Stimulated activated CD4-positive, alpha-beta T cell treated with anti-CD3 and anti-CD28 coated beads, Interleukin-4, amount 100 ng/mL, for 48 hours (primary cell): ENCODE measurements at places on chromosomes 1 and 21.

GRCh38 chr1:108585313-108585712, 25.4 kb downstream of the EEIG2 start:
- no peak for DNase-seq

DNA sequence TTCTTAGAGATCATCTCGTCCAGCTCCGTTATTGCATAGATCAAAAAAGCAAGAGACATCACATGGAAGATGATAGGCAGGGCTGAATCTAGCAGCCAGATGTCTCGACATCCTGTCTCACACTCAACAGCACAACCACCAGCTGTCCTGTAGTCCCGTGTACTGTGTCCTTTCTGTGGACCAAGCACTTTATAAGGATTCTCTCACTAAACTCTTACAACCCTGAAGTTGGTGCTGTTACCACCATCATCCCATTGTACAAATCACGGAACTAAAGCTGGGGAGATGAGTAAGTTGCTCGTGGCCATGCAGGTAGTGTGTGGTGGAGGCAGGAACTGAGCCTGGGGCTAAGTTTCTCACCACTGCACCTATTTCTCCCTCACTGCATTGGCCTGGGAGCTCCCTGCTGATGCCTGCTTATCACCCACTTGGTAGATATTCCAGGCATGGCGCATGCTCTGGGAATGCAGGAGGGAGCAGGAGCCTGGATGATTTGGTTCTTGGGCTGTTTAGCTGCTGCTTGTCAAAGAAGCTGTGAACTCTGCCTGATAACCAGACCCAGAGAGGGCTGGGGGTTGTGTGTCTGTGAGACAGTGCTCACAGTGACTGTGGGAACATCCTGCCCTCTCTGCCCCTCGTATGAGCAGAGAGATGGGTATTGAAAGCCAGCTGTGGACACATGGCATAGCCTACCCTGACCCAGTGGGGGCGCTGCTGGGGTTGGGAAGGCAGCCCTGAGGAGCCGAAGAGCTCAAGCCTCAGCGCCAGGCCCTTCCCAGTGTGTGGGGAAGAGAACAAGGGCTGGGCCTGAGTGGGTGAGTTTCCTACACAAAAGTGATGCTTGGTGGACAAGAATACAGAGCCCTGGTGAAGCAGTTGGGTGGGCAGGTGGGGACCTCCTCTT, 13.6 kb downstream of the PPFIA4 start:
- no peak for DNase-seq

- DNase-seq, result no peak
These were observed 9.2 kb upstream of the XCL2 start for GRCh38 chr1:168552961-168553360.

DNA sequence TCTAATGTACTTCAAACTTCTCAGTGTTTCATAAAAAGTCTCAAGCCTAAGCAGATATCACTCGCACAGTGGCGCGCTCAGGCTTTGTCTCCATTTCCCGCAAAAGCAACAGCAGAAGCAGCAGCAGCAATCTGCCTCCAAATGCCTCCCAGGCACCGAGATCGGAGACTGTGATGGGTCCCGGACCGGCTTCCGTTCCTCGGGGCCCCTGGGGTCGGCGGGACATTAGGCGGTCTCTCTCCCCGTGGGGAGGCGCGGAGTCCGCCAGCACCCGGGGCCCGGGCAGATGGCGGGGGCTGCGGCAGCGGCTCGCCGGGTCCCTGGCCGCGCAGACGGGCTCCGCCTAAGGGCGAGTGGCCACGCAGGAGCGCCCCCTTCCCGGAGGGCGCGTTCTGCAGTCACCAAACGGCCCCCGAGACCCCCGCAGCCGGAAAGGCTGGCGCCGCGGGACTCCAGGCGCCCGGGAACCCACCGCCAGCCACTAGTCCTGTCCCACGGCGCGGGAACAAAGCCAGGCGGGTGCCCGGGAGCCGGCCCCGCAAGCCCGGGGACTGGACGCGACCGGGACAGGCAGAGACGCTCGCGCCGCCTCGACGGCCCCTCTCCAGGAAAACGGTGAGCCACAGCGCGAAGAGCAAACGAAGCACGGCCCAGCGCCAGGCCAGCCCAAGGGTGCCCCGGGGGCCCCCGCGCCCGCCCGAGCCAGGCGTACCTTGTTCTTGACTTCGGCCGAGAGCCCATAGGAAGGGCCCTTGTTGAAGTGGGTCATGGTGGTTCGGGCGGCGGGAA, 590 bp downstream of the CNN3 start:
- peak; percentile 8 for DNase-seq

DNA sequence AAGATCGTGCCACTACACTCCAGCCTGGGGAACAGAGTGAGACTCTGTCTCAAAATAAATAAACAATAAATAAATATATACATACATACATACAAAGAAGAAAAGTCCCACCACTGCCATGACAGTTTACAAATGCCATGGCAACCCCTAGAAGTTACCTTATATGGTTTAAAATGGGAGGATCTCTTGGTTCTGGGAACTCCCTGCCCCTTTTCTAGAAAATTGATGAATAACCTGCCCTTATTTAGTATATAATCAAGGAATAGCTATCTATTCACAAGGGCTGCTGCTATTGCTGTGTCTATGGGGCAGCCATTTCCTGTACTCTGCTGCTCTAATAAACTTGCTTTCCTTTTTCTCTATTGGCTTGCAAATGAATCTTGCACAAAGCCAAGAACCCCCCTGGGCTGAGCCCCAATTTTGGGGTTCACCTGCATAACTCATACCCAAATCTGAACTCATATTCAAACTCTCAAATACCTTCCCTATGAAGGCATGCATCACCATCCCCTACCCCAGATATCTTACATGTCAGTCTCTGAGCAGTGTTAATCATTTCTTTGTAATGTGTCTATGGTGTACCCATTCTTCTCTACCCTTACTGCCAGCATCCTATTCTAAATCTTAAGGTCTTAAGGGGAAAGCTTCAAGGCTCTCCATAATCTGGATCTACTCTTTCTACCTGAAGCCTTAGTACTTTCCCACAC, 9.0 kb downstream of the GON4L start:
- no peak for DNase-seq

DNA sequence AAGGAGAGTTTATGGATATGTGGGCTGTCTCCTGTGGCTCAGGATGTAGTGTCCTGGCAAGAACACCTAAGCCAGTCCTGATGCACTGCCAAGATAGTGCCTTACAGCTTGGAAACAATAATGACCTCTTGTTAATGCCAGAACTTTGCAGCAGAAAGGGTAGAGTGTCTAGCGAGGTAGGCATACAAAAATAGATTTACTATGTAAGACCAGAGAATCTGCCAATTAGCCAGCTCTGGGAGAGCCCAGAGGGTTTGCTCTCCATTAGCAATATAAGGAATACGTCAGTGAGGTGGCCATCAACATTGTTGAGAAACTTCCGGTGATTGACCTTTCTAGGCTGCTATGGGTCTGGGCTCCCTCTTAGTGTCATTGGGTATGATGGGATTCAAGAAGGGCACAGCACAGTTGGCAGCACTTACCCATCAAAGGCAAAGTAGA, 178.5 kb upstream of the GALNT2 start:
- DNase-seq, result no peak

- no peak for DNase-seq
These were observed 1.2 kb downstream of the ETV3 start for GRCh38 chr1:157137046-157137407.

- DNase-seq, result no peak
These were observed 45.1 kb downstream of the SCCPDH start for GRCh38 chr1:246769306-246769705.

GRCh38 chr1:48048064-48048463, 50.9 kb upstream of the TRABD2B start:
- DNase-seq, result no peak

DNA sequence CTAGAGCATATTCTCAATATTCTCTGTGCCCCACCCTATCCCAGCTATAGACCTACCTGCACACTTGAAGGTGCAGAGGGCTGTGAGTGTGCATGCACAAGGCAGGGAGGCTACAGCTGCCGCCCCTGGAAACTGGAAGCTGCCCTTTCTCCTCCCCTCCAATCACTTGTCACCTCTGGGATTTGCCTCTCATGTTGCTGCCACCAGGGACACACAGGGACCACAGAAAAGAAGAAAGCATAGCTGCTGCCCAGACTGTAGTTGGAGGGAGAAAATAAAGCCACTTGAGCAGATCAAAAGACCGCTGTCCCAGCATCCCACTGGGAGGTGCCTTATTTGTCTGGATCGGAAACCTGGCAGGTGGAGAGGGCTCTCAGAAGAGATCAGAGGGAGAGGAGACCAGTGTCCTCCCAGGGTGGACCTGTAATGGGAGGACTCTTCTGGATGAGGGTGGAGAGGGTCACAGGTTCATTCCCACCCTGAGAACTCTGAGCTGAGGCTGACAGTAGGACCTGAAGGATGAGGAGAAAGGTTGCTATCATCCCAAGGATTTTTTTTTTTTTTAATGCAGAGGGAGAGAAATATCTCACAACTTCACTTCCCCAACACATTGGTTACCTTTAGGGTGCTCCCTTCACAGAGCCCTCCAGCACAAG, 7.6 kb upstream of the INPP5B start:
- no peak for DNase-seq

DNA sequence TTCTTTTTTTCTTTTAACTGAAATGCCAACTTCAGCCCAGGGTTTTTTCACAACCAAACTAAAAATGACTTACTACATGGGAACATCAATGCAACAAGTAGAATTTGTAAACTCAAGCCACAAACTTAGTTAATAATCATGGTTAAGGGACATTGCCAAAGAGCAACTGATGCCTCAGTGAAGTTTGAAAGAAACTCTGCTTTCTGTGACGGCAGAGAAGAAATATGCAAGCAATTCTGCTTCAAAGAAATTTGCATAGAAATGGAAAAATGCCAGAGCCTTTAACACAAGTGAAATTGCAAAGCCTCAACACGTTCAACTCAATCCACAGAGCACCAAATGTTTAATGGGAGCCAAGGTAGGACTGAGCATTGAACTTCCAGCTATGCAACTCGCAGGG, 5.0 kb upstream of the CHD5 start:
- DNase-seq, result no peak

- DNase-seq, result no peak
These were observed 19.9 kb upstream of the KCNE2 start for GRCh38 chr21:34343838-34344381.

- no peak for DNase-seq
These were observed 21.6 kb upstream of the DPYD start for GRCh38 chr1:97942161-97943123.

- DNase-seq, result no peak
These were observed 84.0 kb downstream of the PHTF1 start for GRCh38 chr1:113675302-113675701.

DNA sequence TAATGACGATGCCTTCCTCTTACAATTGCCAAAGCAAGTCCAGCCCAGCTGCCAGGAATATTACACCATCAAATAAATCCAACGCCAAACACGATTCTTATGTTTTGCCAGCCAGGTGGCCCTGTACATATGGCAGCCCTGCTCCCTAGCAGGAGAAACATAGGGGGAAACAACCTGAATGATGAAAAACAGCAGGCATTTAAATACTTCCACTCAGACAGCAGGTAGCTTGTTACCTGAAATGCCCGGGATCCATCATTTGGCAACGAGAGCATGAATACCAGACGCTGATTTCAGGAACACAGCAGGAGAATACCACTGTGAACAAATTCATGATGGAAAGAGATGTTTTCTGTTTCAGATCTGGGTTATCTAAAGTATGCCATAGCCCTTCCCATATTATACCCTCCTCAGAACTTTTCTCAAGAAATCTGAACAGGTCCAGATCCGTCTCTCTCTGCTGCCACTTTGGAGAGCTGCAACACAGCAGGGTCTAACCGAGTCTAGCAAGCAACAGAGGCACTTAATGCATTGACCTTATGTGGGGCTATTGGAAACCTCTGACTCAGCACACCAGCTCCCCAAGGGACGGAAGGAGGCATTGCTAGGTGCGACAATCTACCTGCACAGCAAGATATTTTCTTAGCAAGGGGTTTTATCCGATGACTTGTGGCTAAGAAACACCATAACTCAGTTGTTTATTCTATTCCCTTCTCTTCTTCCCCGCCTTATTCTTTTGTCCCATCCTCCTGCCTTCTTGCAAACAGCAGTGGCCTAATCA, 166.3 kb downstream of the BARHL2 start:
- no peak for DNase-seq

DNA sequence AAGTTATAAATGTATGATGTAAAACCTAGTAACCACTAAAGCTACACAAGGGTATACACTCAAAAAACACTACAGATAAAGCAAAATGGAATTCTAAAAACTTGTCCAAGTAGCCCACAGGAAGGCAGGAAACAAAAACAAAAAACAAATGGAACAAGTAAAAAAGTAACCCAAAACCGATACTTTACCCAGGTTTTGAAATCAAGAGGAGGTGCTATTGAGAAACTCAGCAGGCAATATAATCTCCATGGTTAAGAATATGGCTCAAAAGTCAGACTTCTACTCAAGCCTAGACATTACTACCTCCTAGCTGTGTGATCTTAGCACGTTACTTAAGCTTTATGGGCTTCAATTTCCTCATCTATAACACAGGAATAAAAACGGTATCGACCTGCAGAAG, 13.3 kb downstream of the RBBP5 start:
- no peak for DNase-seq

DNA sequence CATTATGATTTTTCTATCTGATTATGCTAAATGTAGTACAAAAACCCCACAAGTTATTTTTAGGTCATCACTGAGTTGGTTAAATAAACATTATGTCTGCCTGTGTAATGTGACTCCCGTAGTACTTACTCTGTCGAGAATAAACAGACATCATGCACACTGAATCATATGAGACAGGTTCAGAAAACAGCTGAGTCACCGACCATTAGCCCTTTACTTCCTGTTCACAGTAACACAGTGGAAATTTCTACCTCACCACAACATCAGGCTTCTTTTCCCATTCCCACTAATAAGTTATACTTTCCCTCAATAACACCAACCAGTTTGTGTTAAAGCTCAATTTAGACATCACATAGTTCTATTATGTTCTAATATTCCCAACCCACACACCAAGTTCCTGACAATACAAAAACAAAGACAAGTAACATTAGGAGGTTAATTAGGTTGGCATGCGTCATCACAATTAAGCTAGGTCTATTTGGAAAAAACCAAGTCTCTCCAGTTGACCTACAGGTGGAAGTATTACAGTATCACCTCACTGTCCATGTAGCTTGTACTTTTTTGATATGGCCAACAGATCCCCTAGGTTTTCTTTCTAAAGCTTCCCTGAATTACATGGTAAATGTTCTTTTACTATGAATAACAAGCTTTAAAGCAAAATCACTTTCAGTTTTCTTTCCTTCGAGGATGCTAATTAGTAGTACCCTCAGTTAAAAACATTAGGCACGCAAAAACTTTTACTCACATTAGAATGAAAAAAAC, 154.2 kb downstream of the EIF4G3 start:
- no peak for DNase-seq

DNA sequence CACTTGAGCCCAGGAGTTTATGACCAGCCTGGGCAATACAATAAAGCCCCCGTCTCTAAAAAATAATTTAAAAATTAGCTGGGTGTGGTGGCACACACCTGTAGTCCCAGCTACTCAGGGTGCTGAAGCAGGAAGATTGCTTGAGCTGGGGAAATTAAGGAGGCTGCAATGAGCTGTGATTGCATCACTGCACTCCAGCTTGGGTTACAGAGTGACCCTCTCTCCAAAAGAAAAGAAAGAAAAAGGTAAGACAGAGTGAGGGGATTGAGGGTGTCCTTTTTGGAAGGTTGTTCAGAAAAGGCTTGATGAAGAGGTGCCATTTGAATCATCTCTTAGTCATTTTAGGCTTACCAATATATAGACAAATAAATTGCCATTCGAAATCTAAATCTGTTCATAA, 4.0 kb upstream of the SRRM1 start:
- no peak for DNase-seq

GRCh38 chr1:165490175-165490574, 45.2 kb upstream of the RXRG start:
- no peak for DNase-seq
